IPS DF 19.7 (cell line): ENCODE measurements at places on chromosomes 13 and 19.

- no peak for DNase-seq
Observed at GRCh38 chr19:36079389-36079945, 24.8 kb downstream of the WDR62 start.

DNA sequence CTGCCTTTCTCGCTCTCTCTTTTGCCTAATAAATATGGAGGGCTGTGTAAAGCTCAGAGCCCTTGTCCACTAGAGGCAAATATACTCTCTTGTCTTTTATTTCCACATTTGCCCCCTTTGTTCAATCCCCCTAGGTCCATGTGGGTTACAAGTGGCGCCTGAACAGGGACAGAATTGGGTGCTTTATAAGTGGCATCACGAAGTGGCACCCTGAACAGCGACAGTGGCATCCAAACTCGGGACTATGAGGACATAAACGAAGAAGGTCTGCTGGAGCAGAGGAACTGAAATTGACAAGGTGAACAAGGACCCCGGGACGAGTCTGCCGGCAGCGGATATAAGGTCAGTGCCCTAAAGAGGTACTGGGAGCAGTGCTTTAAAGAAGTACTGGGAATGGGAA is 4.3 kb upstream of the ZNF610 start:
- no peak for DNase-seq

GRCh38 chr19:16133818-16134217 is 9.7 kb upstream of the HSH2D start:
- DNase-seq, result no peak

- no peak for DNase-seq
Observed at GRCh38 chr19:18168673-18169381, 4.8 kb upstream of the IFI30 start.

GRCh38 chr19:10699650-10700335 is 1.4 kb upstream of the QTRT1 start:
- no peak for DNase-seq

DNA sequence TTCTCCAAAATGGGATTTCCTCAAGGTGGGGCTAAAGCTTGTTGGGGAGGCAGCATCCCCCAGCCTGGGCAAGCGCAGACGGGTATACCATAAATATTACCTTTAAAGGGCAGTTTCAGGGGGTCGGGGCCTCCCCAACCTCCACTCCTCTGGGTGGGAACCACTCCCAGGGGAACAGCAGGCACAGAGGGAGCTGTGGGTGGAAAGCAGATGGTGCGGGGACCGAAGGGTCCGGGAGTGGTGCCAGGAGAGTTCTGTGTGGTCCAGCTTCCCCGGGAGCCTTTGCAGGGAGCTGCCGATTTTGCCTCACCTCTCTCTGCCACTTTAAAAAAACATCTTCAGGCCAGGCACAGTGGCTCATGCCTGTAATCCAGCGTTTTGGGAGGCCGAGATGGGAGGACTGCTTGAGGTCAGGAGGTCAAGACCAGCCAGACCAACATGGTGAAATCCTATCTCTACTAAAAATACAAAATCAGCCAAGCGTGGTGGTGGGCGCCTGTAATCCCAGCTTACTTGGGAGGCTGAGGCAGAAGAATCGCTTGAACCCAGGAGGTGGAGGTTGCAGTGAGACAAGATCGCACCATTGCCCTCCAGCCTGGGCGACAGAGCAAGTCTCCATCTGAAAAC is 5.5 kb downstream of the MAST3 start:
- DNase-seq, result no peak

DNA sequence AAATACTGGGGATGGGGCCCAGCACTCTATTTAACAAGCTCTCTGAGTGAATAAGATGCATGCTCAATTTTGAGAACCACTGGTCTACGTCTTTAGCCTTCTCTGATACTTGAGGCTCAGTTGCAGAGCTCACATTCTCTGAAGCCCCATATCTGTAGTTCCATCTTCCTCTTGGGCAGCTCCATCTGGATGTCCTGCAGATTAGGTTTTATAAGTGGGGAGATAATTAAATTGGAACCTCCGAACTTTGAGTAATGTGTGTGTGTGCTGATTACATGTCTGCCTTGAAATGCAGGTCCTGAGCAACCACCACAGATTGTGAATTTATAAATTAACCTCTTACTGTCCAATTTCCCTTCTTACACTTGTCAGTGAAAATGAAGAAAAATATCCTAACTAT is 7.2 kb upstream of the RASL11A start:
- DNase-seq, result no peak

DNA sequence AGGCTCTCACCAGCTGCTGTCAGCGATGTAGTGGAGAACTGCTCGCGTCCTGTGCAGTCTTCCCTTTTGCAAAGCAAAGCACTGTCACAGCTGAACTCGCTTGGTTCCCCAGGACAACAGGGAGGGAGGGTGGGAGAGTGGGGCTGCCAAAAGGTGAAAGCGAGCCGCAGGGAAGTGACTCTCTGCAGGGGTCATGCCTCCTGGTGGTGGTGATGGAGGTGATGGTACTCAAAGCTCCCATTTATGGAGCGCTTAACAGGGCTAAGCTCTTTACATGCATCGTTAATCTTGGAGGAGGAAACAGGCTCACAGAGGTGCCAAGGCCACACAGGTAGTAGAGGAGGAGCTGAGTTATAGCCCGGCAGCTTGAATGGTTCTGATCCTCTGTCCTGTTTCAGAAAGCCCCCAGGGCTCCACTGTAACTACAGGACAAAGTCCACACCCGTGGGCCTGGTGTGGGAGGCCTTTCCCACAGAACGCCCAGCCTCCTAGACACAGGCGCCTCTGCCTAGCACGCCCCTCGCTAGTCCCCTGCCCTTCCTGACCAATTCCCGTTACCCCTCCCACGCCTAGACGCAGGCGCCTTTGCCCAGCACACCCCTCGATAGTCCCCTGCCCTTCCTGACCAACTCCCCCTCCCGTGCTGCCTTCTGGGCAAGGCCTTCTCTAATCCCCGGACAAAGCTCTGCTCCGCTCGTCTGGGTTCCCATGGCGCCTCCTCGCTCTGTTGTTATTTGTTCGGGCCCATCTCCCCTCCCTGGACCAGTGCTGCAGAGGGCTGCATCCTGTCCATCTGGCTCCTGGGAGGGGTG is 10.7 kb downstream of the PPP1R37 start:
- DNase-seq, result no peak

- no peak for DNase-seq
Observed at GRCh38 chr19:35132254-35132653, 2.6 kb downstream of the LGI4 start.

DNA sequence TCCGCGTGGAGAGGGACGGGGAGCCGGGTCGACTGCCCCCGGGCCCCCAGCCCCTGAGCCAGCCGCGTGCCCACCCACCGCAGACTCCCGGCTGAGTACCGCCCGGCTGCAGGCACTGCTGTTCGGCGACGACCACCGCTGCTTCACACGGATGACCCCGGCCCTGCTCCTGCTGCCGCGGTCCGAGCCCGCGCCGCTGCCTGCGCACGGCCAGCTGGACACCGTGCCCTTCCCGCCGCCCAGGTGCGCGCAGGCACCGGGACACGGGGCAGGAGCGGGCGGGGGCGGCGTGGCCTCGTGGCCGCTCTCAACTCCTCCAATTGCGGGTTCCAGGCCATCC is 1.6 kb downstream of the AMH start:
- DNase-seq, result no peak

GRCh38 chr13:110265341-110265681 is 41.6 kb downstream of the COL4A1 start:
- no peak for DNase-seq

GRCh38 chr19:18112989-18113478 is 15.5 kb downstream of the MAST3 start:
- no peak for DNase-seq

DNA sequence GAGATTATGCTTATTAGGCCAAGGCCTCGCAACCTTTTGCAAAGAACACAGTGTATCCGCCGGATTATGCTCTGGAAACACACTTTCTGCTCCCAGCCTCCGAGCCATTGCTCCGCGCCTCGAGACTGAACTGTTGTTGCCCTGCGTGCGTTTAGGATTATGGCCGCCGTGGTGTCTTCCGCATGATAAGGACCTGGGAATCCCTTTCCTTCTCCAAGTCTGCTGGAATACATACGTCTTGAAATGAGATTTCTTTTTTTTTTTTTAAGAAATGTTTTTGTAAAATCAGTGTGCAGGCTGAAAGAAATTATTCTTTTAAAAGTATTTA is 89.8 kb upstream of the SOX1 start:
- no peak for DNase-seq

GRCh38 chr19:57105976-57106721 is 13.6 kb upstream of the USP29 start:
- DNase-seq, result no peak
